ENCODE measurements at places on chromosomes 2 and 18. TPM values are rescaled to one million over a fixed set of nuclear protein-coding genes. Genes with fewer than 3 reads are reported as not detected.

DNA sequence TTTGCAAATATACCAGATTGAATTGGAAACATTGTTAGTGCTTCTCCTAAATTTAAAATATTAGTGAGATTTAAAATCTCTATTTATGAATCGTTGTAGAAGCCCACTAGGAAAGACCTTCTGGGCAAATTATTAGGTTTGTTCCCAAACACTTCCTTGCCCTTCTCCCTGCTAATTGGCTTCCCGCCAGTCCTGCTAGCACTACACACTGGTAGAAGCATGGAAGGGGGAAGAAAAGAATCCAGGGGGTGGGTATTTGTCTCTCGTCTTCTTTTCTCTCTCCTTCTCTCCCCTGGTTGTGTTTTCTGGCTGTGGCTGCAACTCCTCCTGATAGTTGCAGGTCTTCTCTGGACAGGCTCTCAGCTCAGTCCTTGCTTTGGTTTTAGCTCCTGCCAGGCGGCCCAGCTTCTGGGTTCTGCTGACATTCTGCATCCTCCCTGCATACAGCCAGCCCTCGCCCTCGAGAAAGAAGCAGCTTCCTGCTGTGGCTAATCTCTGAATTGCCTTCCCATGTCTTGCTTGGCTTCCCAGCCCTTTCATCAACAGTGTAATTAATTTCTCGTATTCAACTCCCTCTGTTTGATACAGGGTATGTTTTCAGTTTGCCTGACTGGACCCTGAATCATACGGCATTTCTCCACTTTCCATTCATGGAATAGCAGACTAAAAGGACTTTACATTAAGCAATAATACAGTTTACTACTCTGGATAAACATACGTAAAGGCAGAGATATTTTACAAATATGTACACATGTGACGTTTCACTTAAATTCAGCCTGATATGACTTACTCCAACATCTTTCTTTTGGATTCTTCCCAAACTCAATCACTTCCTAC is 6.9 kb upstream of the PARD3B start:
- H3K27ac ChIP-seq: no peak overlapping the region
- no peaks in the 10 kb centered on the region for H3K36me3 ChIP-seq
- H3K4me3 ChIP-seq: no peak overlapping the region
- H3K27me3 ChIP-seq: peaks cover 8% of the 10 kb centered on the region
- H3K4me1 ChIP-seq: no peaks in the 10 kb centered on the region

DNA sequence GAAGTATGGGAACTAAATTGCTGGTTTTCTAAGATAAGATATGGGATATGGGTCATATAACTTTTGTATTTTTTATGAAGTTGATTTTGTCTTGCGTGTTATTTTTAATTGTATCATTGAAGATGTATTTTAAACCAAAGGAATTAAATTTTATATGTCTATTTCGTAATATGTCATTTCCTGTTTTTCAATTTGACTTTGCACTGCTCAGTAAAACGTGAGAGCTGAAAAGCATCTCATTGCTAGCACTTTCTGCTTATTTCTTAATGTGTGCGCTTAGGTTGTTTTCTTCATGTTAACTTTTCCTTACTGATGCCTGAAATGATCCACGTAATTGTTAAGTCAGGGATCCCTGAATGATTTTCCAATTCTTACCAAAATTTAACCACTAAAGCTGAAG is 41.2 kb upstream of the KLF11 start:
- H3K27me3 ChIP-seq: no peaks in the 10 kb centered on the region

- no peak overlapping the region for H3K4me3 ChIP-seq
- no peaks in the 10 kb centered on the region for H3K36me3 ChIP-seq
- H3K27ac ChIP-seq: no peak overlapping the region
- DNase-seq: no peak
- H3K27me3 ChIP-seq: no peaks in the 10 kb centered on the region
- no peaks in the 10 kb centered on the region for H3K4me1 ChIP-seq
Observed at GRCh38 chr2:99706735-99707134, 216.9 kb upstream of the REV1 start.

ACTG2 gene
- total RNA-seq: 0.26 TPM

DNA sequence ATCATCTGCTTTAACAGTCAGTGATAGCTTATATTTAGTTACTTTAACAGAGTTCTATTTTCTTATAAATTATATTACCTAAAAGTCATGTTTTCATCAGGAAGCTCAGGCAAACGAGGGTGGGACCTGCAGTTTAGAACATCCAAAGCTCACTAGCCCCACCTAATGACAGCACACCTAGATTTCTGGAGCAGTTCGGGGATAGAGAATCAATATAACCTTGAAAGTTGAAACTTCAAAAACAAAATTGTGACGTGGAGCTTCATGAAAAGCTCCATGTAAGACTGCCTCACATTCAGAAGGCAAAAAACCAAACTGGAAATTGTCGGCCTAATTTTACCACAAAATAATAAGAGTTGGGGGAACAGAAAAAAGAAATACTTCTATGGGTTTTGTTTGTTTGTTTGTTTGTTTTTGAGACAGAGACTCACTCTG is 185.9 kb upstream of the CCDC150 start:
- peaks cover 1% of the 10 kb centered on the region for H3K36me3 ChIP-seq
- peaks cover 31% of the 10 kb centered on the region for H3K27me3 ChIP-seq
- no peak overlapping the region for H3K4me3 ChIP-seq
- peaks cover 5% of the 10 kb centered on the region for H3K4me1 ChIP-seq

AGXT gene
- not detected for total RNA-seq

Data from activated T-helper 1 cell treated with anti-CD3 and anti-CD28 coated beads, Interleukin-12 subunit alpha, Interleukin-12 subunit beta, Interleukin-2, Interleukin-4 antibody, amounts not matched to agents 30 ng/mL and 10 ng/mL and 1 ng/mL, durations not matched to agents 14 hours and 24 hours and 36 hours (primary cell).